ENCODE measurements at places on chromosomes 1 and 21.

DNA sequence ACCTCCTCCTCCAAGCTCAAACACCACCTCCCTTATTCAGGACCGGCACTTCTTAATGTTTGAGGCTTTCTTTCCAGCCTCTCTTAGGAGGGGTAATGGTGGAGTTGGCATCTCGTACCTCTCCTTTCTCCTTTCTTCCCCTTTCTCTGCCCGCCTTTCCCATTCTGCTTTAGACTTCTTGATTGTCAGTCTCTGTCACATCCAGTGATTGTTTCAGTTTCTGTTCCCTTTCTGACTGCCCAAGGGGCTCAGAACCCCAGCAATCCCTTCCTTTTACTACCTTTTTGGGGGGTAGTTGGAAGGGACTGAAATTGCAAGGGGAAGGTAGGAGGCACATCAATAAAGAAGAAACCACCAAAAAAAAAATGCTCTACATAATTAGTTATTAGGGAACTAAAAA lies 5.6 kb downstream of the ELK4 start:
- no peak for DNase-seq

DNA sequence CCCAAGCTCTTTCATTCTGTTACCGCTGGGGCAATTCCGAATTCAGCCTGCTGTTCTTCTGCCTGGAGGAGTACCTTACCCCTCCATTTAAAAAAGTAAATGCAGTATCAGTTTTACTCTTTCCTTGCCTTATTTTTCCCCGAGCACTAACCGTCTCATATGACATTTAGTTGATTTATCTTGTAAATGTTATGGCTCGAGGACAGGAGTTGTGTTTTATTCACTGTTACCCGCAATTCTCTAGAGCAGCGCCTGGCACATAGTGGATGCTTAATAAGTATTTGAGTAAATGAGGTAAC lies 425 bp upstream of the TADA1 start:
- no peak for DNase-seq

DNA sequence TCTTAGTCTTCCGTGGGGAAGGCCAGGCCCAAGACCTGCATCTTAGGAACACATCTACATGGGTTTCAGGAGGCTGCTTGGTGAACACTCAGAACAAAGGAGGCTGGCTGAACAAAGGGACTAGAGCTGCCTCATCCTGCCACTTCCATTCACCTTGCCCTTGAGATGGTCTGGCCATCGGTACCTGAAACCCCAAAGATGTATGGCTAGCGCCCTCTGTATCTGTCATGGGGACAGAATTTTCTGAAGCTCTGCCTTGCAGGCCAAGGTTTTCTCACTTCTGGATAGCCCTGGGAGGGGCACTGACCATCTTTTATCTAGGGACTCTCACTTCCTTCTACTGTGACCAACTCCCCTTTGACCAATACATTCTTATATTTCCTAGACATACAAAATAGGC lies 55.4 kb upstream of the GRIK3 start:
- no peak for DNase-seq

- no peak for DNase-seq
Measured at GRCh38 chr21:36689324-36689723, 9.6 kb upstream of the SIM2 start.

DNA sequence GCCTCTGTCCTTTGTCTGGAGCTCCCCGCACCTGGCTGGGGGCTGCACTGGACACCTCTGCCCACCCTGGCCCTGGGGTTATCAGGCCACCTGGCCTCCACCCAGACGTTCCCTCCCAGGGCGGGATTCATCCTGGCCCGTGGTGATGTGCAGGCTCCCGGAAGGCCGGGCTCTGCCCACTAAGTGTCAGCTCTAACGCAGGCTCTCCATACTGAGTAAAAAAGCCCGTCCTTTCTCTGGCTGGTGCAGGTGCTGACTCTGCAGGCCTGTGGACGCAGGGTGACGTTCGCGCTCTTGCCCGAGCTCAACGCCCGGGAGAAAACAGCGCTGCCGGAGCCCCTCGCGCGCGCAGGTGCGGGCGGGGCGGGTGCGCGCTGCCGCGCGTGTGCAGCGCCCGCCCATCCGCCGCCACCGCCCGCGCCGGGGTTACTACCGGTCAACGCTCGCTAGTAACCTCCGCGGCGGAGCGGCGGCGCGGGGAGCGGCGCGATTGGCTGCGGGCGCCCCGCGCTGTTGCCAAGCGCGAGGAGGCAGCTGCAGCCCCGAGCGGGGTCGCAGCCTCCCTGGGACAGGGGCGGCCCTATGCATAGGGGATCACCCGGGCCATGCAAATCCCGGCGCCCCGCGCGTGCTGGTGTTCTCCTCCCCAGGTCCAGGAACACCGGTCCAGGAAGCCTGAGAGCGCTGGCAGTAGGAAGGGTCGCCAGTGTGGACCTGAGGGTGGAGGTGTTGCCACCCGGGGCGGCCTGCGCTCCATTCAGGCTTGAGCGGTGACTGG lies 15.7 kb downstream of the ABCG1 start:
- DNase-seq = no peak

- no peak for DNase-seq
Measured at GRCh38 chr1:245291351-245291750, 136.6 kb downstream of the KIF26B start.

DNA sequence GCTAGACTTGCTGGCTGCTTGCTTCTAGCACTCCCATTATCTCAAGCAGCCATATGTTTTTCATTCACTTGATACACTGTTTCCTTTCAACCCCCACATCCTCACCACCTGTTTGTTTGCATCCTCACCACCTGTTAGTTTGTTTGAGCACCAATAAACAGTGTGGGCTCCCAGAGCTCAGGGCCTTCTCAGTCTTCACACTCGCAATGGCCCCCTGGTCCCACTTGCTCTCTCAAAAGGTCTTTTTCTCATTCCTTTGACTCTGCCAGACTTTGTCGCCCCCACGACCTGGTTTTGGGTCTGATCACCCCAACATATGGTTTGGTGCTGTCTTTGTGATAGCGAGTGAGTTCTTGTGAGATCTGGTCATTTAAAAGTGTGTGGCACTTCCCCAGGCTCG lies 6.2 kb upstream of the PADI4 start:
- no peak for DNase-seq

DNA sequence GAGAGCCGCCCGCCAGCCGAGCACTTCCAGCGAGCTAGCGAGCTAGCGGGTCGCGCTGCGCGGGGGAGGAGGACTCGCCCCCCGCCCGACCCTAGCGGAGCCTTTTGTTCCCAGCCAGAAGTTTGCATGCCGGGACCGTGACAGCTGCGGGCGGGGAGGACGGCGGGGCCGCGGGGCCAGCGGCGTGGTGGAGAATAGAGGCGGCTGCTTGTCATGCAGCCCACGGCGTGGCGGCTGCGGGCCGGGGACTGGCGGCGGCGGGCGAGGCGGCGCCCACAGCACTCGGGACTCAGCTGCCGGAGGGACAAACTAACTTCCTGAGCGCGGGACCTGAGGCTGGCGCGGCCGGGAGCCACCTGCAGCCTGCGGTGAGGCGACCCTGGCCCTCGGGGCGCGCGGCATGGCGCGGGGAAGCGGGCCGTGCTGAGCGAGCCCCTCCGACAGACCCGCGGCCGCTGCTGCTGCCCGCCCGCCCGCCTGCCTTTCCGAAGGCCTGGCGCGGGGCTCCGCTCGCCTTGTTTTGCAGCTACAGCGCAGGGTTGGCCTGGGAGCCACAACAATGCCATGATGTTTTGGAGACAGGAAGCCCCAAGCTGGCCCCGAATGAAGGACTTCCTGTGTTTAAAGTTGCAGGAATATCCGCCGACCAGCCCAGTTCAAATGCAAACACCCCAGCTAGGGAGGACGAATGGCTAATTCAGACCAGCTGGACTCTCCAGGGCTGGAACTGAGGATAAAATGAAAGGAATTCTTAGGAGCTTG lies 82.2 kb upstream of the BMP8A start:
- peak; percentile 80 for DNase-seq

All from suprapubic skin (tissue), 4 donors.